ENCODE measurements at places on chromosomes 12 and 14.

- DNase-seq = no peak
Measured at GRCh38 chr14:95130549-95130948, 26.8 kb downstream of the DICER1 start.

- DNase-seq = no peak
Measured at GRCh38 chr12:58090685-58091084, 149.3 kb downstream of the ATP23 start.

- no peak for DNase-seq
Measured at GRCh38 chr12:122668268-122668667, 34.9 kb downstream of the HCAR2 start.

DNA sequence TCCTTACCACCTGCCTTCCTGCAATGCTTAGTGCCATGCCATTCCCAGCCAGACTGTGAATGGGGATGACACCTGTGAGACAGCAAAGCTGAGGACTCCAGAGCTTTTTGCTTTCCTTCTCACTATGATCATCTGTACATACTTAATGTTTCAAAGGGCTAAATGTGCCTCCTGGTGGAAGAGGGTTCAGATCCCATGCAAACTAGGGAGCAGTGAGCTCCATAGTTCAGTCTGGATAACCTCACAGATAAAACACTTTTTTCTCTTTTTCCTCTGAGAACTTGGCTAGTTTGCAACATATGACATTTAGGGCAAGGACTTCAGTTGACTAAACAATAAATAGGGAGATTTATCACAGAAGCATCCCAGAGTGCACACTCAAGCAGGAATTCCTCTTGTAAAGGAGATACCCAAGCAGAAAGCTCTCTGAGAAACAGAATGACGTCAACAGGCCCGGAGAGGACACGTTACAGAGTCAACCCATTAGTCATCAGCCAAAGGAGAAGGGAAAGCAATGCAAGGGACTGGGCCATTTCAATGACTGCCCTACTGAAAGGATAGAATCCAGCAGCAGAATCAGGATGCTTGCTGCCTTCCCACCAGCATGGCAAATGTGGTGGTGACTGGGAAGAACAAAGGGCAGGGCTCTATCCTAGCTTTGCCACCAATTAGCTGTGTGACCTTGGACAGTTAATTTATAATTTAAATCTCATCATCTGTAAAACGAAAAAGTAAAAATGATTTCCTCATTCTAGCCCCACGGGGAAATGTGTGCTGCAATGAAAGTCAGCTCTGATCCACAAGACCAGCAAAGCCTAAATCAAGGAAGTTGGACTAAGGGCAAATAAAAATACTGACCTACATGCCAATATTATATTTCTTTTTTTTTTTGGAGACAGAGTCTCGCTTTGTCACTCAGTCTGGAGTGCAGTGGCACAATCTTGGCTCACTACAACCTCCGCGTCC, 80.8 kb upstream of the ACTN1 start:
- DNase-seq = peak; percentile 41

GRCh38 chr14:88422919-88423650, 37.6 kb downstream of the SPATA7 start:
- no peak for DNase-seq
